ENCODE measurements at places on chromosomes 2 and 18.

GRCh38 chr18:52700816-52701215 is 360.8 kb downstream of the DCC start:
- DNase-seq, result no peak

GRCh38 chr18:39591649-39592048 is 2026.1 kb upstream of the CELF4 start:
- no peak for DNase-seq

GRCh38 chr18:23593720-23594119 is 7.4 kb upstream of the NPC1 start:
- no peak for DNase-seq

DNA sequence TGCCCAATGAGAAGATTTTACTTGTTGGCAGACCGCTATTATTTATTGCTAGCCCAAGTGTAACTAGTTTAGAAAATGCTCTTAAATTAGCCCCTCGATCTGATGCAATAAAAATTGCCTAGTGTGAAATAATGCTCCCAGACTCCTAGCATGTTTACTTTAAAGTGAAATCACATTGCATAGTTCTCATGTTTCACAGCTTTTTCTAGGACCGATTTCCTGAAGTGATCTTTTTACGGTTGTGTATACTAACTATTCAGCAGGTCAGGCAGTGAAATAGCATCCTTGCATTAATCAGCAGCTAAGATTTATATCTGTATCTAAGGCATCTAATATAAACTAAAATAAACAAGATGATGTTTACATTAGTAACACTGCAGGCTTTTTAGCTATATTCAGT is 52.4 kb downstream of the PMS1 start:
- no peak for DNase-seq

DNA sequence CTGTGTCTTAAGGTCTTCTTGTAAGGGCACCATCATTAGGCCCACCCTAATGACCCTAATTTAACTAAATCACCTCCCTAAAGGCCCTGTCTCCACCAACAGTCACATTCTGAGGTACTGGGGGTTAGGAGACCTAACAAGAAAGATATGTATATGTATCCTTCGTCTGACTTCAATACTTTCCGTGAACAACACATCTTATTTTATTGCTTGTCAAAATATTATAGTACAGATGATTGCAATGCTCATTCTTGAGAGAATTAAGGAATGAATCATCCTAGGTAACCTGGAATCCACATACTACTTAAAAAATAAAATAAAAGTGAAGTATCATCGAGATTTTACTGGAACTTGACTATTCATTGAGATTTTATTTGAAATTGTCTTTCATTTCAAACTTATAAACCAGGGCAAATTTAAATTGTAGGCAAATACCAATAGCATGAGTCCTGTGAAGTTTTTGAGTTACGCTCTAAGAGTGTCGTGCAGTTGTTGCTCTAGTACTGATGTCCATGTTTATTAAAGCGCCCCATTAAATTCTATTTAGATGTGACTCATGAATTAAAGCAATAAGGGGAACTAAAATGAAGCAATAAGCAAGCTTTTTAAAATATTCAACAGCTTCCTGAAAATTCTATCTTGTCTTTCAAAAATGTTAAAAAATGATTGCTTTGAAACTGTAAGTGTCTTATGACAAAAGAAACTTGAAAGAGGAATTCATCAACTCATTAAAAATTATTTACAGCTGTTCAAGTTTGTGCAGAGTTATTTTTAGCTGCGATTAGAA is 40.0 kb downstream of the CCDC102B start:
- no peak for DNase-seq

DNA sequence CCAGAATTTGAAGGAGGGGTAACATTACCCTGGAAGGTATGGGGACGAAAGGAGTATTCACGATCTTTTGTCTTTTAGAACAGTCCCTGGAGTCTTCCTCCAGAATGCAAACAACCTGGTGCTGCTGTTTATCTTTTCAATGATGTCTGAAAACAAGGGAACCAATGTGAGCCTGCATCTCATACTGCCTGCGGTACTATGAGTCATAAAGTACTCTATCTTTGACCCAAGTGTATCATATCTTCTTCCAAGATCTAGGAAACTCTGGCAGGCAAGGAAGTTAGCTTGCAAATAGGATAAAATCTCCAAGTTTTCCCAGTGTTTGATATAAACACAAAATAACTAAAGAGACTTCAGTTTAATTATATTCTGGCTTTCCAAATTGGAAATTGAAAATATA is 968.5 kb downstream of the LRP1B start:
- no peak for DNase-seq
